ENCODE measurements at places on chromosomes 1 and 21.

DNA sequence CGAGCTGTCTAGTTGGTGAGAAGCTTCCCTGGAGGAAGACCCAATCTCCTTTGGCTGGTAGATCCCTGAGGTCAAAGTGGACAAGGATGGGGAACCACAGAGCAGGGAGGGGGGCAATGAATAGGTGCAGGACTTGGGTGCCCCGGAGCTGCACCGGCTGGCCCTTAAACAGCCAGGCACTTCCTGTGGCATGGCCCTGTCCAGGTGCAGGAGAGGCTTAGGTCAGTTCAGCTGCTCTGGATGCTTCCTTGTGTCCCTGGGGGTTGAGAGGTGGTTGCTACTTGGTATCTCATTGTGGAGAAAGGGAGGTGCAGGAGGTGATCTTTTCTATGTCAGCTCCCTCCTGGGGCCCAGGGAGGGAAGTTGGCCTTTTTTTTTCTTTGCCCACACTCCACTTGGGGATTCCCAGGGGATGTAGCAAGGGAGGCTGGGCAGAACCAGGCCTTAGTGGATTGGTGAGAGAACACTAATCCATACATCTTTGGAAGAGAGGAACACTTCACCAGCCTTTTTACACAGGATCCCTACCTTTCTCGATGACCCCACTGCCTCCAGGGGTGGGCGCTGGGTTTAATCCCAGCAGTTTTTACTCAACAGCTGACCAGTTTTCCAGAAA is 1.2 kb upstream of the ST3GAL3 start:
- DNase-seq: peak; percentile 15

- DNase-seq: no peak
These were observed 33.1 kb upstream of the SLAMF9 start for GRCh38 chr1:159987186-159987585.

DNA sequence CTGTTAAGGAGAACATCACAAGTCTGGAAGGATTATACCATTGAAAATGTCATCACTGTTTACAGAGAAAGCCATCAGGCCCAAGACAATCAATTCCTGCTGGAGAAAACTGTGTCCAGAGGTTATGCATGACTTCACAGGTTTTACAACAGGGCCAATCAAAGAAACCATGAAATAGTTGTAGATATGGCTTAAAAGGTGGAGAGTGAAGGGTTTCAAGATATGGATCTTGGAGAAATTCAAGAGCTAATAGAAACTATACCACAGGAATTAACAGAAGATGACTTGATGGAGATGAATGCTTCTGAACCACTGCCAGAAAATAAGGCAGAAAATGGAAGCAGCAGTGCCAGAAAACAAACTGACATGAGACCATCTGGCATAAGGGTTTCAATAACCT is 30.2 kb downstream of the USP1 start:
- no peak for DNase-seq

GRCh38 chr1:19435181-19435580 is 50.2 kb downstream of the CAPZB start:
- DNase-seq: no peak

DNA sequence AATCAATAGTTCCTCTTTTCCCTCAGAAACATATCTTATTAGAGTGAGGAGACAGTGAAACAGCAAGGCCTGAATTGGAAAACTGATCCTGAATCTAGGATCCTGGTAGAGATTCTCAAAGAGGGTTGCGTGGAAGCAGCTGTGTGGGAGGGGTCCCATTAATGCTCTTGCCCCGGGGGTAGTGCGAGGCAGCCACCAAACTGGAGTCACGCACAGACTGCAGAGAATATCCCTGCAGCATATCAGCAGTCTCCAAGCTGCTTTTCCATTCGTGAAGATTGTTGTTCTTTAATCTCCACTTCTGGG is 150.1 kb downstream of the DISC1 start:
- DNase-seq: no peak

DNA sequence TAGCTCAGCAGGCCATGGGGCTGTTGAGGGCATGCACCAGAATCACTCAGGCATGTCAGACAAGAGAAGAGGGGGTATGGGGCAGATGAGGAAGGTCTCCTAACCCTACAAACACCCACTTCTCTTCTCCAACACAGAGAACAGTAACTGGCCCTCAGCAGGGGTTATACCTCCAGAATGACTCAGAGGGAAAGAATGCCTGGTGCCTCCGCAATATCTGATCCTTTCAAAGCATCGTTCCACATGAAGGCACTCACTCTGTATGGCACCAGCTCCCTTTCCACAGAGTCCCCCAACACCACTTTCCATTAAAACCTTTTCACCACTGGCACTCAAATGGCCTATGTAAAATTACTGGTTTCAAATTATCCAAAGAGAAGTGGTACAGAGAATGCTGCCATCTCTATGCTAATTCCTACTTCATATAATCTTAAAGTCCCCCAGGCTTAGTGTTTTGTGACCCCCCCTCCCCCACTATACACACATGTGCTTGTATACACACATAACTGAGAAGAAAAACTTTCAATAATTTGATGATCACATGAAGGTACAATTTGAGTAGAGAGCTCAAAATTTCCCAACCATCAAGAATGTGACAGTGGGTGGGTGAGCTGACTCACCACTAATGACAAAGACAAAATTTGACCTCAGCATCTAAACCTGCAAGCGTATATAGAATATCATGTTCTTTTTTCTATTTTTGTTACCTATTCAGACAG is 91.5 kb downstream of the SIPA1L2 start:
- DNase-seq: peak; percentile 98

- no peak for DNase-seq
These were observed 1.2 kb upstream of the C1orf54 start for GRCh38 chr1:150271291-150271959.

GRCh38 chr1:63671514-63671913 is 78.3 kb downstream of the PGM1 start:
- no peak for DNase-seq

DNA sequence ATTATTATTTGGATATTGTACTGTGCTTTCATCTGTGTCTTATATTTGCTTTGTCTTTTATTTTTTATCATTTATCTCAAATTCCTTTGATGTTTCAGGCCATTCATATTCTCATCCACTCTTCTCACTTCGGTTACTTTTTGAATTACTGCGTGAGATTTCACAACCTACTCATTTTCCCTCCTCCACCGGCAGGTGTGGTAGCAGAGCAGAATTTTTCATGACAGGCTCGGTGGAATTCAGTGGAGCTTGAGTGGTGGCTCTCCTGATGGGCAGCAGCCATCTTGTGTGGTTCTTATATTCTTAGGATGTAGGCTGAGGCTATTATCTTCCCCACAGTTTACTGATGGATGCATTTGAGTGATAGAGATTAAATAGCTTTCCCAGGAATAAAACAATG is 92.3 kb upstream of the IVNS1ABP start:
- no peak for DNase-seq

GRCh38 chr1:63248216-63248615 is 74.2 kb upstream of the FOXD3 start:
- no peak for DNase-seq
